ENCODE measurements at places on chromosomes 7 and 10.

DNA sequence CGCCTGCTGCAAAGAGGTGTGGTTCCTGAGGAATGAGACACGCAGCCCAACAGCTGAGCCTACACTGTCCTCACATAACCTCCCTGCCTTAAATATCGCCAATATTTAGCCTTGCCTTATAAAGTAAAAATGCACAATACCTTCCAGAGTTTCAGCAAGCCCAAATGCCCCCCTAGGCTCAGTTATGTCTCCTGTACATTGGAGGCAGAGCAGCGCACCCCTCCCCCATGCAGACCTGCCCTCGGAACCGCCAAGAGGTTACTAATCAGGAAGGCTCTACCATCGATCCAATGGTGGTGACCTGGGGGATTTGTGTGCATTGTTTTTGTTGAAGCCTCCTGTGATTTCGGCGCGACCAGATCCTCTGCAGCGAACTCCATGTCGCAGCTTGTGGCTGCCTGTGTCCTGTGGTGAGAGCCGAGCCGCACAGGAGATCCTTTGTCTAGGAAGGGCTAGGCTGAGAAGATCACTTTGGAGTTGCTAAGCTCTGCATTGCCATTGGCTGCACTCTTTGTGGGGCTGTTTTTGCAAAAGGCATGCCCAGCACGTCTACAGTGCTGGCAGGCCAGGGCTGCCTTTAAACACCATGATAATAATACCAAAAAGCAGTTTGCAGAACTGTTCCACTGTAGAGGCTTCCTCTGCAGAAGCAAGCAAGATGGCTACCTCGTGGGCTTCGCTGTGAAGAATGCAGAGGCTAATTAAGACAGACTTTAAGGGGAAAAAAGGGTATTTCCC lies 40.1 kb downstream of the TET1 start:
- DNase-seq, result peak; percentile 75

DNA sequence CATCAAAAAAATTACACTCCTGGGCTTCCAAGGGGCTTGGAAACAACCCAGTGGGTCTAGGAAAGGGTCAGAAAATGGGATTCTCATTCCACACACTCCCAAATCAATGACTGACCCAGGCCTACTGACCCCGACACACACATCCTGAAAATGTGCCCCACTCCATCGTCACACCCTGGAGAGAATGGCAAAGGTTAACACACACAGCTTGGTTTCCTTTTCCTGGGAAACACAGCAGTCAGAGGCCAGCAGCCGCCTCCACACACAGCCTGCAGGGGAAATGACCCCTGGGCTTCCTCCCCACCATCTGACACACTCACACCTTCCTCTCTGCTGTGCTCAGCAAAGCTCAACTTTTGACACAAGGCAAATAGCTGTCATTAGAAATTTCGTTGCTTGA lies 42.9 kb downstream of the SH3PXD2A start:
- DNase-seq, result no peak

DNA sequence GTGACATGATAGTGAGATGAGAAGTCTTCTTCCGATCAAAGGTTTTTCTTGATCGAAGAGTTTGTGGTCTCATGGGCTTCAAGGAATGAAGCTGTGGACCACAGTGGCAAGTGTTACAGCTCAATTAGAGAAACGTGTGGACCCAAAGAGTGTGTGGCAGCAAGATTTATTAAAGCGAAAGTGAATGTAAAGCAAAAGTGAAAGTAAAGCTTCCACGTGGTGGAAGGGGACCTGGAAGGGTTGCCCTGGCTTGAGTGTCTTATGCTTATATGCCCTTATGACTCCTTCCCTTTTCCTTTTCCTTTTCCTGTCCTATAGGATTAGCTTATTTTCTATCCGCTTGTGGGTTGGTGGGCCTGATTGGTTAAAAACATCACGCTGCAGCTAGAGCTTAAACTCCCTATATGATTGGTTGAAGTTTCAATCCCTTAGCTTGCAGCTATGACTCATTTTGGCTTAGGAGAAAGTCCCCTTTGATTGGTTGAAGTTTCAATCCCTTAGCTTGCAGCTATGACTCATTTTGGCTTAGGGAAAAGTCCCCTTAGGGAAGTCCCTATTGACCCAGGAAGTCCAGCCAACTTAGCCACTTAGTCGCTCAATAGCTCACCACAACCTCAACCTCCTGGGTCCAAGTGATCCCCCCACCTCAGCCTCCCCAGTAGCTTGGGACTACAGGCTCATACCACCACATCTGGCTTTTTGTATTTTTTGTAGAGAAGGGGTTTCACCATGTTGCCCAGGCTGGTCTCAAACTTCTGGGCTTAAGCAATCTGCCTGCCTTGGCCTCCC lies 34.7 kb downstream of the MRPS24 start:
- DNase-seq, result peak; percentile 56

GRCh38 chr10:76353237-76353851 lies 921.9 kb downstream of the LRMDA start:
- DNase-seq, result no peak

DNA sequence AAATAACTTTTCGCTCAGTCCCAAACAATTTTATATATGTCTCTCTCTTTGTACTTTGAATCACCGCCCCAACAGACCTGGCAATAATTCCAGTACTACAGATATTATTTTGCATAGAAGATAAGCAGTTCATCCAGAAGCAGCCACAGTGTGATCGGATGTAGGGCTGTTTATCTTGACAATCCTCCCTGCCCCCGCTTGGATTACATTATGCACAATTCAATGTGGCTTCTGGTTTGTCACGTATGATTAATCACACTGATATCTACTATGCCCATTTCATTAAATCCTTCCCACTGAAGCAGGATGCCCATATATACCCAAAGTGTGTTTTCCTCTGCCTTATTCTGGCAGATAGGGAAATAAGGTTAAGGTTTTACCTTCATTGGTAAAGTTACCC lies 115.2 kb downstream of the PDE1C start:
- no peak for DNase-seq
